Activated naive CD4-positive, alpha-beta T cell (primary cell): ENCODE measurements at places on chromosomes 3 and 15.

- no peak for DNase-seq
Observed at GRCh38 chr3:111748132-111748531, 110.9 kb upstream of the PHLDB2 start.

GRCh38 chr15:101568821-101569555, 79.5 kb upstream of the PCSK6 start:
- no peak for DNase-seq

DNA sequence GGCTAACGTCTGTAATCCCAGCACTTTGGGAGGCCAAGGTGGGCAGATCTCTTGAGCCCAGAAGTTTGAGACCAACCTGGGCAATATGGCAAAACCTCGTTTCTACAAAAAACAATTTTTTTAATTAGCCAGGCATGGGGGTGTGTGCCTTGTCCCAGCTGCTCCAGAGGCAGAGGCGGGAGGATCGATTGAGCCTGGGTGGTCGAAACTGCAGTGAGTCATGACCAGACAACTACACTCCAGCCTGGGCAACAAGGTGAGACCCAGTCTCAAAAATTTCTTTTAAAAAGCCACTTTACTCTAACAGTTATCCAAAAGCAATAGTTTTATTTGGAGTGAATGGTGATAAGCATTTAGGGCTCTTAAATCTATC, 12.5 kb downstream of the TRIM59 start:
- DNase-seq: no peak

GRCh38 chr3:101466465-101467309, 46.3 kb downstream of the SENP7 start:
- DNase-seq: peak; percentile 66

DNA sequence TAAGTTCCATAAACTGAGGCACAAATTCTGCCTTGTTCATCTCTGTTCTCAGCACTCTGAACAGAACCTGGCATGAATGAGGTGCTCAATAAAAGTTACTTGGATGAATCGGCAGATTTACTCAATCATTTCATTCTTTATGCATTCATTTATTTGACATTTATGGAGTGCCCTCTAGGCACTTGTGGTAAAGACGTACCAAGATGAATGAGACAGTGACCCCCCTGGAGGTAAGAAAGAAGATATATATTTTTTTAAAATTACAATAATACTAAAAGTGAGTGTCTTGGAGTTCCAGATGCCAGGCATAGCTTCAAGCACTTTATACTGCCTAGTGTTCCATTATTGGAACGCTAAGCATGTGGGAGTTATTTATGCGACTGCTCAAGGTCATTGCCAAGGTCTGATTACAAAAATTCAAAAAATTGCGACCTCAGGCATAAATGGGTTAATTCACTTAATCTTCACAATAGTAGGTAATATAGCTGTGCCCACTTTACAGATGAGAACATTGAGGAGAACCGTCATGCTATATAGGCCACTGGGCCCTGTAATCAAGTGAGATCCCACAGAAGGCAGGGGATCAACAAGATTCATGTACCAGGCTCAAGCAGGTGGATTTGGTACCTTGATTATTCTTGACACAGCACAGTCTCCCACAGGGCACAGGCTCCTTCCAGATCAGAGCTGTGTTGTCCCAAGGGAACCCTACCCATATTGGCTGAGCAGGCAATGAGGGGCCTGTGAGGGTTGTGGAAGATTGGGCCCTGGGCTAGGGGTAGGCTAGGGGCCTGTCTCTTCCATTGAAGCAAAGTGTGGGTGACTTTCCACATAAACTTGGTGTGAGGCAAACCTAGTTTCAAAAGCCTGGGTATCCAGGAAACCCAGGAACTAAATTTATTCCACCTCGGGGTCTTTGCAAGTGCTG, 10.7 kb downstream of the XIRP1 start:
- no peak for DNase-seq

GRCh38 chr3:120171134-120171873, 77.1 kb upstream of the GSK3B start:
- DNase-seq: no peak

- DNase-seq: no peak
Observed at GRCh38 chr3:30448450-30449289, 157.7 kb upstream of the TGFBR2 start.

- DNase-seq: no peak
Observed at GRCh38 chr15:61337541-61337940, 108.4 kb upstream of the RORA start.

GRCh38 chr3:111807826-111808225, 51.2 kb upstream of the PHLDB2 start:
- DNase-seq: no peak

DNA sequence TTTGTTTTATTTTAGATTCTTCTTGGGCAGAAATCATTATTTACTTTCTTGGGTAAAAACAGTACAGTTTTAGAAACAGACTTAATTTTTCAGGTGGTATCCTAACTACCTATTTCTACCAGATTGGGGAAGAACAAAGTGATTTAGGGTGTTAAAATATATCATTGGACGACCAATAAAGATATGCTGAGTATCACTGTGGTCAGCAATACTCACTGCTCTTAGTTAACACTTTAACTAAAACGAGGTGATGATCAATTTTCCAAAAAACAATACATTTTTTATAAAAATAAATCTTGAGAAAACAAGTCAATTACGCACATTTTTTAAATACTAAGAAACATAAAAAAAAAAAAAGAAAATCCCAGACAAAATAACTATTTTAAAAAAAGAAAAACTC, 3.6 kb downstream of the COPS2 start:
- DNase-seq: no peak

GRCh38 chr3:67018105-67018788, 20.1 kb downstream of the KBTBD8 start:
- DNase-seq: no peak

- no peak for DNase-seq
Observed at GRCh38 chr15:38941399-38941953, 376.9 kb upstream of the RASGRP1 start.

GRCh38 chr15:90986790-90987507, 7.4 kb downstream of the PRC1 start:
- no peak for DNase-seq

DNA sequence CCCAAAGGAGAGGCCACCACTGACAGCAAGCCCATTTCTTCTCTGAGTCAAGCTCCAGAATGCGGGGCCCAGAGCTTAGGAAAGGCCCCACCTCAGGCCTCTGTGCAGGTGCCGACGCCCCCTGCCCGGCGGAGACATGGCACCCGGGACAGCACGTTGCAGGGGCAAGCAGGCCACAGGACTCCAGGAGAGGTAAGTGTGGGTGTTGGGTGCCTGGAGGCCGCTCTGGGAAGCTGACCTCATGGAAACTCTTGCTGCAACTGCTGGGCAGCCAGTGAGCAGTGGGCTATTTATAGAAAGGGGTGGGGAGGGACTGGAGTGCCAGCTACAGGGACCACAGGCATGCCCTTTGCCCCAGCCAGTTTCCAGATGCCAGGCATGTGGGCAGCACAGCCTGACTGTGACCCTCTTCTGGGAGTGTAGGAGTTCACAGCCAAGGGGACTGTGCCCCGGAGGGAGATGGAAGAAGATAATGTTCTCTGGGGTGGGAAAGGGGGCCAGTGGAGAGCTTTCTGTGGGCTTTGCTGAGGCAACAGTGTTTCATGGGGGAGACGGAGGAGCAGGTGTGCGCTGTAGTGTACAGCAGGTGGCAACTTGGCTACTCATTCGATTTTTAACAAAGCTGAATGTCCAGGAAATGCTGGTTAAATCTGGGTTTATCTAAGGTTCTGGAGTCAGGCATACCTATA, 23.7 kb downstream of the ALPK3 start:
- DNase-seq: no peak

DNA sequence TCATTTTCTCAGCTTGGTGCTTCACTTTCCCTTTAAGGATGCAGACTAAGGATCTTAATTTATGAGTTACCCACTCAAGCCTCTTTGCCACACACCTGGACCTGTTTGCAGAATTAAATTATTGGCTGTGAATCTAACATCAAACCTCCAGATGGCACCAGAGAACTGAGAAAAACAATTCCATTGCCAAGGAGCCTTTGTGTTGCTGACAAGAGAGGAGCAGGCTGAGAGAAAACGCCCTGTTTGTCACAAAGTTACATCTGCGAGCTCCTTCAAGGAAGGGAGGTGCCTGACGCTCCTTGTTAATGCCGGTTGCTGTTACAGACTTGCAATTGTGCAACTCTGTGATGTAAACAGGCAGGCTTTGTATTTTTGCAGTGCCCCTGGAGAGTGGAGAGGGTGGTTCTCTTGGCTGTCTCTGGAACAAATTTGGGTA, 36.3 kb upstream of the TMC3 start:
- DNase-seq: no peak

- DNase-seq: no peak
Observed at GRCh38 chr3:186421946-186422345, 59.9 kb upstream of the DGKG start.

DNA sequence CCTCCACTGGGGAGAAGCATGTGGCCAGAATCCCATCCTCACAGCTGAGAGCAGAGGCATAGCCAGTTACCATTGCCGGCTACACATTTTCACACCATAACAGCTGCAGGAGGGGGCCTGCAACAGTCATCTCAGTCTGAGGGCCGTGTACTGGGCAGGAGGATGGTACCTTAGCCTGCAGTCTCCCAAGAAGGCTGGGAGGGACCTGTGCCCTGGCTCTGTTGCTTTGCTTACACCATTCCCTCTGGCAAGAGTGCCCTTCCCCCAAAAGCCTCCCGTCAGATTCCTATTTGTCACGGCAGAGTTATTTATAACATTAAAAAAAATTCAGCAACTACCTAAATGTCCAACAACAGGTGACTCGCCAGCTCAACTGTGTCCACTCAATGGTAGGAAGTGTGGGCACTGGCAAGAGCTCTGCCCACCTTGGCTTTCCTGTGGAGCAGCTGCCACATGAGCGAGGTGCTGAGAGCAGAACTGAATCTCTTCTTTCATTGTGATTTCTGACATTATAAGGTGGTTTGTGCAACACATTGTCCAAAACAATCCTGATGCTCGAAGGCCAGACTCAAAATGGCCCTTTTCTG, 4.4 kb downstream of the CAMKV start:
- DNase-seq: no peak

- no peak for DNase-seq
Observed at GRCh38 chr15:45674677-45675076, 39.8 kb downstream of the SQOR start.

- no peak for DNase-seq
Observed at GRCh38 chr3:29694783-29695182, 413.9 kb downstream of the RBMS3 start.

DNA sequence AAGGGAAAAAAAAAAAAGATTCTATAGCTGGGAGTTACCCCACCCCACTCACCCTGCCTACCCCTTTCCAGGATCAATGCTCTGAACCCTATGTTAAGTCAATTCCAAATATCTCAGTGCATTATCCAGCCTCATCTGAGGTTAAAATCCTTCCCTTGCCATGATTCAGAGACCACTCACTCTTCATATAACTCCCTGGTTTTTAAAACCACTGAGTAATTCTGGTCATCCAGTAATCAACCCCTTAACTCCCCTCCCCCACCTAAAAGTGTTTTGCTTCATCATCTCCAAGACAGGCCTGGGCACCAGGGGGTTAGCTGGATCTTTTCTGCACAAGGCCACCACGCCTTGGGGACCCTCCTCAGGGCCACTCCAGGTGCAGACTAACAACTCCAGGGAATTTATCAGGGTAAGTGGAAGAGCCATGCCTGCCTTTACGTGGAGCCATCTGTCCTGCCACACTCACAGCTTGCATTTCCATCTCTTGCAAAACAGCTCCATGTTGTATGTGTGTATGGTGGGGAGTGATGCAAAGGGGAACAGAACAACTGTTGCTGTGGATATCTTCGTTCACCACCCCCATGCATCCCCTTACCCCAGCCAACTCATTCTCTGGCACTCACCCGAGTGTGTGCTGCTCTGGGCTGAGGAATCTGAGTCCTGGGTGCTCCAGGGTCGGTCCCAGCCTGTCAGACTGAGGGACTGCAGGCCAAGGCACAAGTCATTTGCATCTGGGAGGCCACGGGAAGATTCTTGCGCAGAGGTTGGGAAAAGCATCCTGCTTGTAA, 30.7 kb upstream of the RPS17 start:
- DNase-seq: no peak

- DNase-seq: no peak
Observed at GRCh38 chr15:99141943-99142342, 37.1 kb downstream of the SYNM start.

GRCh38 chr3:169278092-169278491, 385.4 kb downstream of the MECOM start:
- DNase-seq: no peak

DNA sequence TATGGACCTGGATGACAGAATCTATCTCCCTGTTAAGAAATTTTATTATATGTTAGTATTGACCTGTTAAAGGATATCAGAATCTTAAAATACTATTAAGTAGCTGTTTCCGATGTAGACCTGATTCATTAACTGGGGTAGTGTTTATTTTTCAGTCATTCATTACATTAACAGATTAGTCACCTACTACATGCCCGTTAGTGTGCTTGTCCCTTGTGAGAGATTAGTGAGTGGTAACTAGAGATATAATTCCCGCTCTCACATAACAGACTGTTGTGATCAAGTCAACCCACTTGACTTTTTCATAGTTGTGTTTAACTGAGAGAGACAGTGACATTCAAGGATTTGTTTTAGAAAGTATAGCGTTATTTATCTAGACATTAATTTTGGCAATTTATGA, 166.8 kb downstream of the TCF12 start:
- no peak for DNase-seq

- no peak for DNase-seq
Observed at GRCh38 chr3:193214445-193214844, 26.6 kb upstream of the PLAAT1 start.

DNA sequence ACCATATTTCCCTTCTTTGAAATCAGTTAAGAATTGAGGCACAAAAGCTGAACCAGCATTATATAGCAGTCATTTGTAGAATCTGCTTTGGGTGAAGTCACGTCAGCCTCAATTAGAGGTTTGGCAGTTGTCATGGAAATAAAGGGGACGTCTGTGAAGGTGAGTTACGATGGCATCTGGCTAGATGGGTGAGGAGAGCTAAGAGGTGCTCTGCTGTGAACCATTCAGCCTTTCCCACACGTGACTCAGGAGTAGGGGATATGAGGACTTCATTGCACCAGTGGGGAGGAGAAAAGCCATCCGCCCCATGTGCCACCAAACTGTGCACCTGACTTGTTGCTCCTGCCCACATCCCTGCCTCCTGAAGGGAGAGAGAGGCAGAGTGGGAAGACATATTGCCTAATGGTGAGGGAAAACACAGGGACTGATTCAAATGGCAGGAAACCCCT, 2.8 kb upstream of the C15orf40 start:
- DNase-seq: no peak

- DNase-seq: no peak
Observed at GRCh38 chr3:155080692-155081091, 573 bp downstream of the MME start.

GRCh38 chr15:89231832-89232231, 10.5 kb upstream of the RLBP1 start:
- DNase-seq: no peak

- DNase-seq: no peak
Observed at GRCh38 chr3:107962946-107963345, 127.9 kb downstream of the CD47 start.

GRCh38 chr3:38473229-38473628, 19.5 kb downstream of the ACVR2B start:
- no peak for DNase-seq
